ENCODE measurements at places on chromosomes 3 and 15.

DNA sequence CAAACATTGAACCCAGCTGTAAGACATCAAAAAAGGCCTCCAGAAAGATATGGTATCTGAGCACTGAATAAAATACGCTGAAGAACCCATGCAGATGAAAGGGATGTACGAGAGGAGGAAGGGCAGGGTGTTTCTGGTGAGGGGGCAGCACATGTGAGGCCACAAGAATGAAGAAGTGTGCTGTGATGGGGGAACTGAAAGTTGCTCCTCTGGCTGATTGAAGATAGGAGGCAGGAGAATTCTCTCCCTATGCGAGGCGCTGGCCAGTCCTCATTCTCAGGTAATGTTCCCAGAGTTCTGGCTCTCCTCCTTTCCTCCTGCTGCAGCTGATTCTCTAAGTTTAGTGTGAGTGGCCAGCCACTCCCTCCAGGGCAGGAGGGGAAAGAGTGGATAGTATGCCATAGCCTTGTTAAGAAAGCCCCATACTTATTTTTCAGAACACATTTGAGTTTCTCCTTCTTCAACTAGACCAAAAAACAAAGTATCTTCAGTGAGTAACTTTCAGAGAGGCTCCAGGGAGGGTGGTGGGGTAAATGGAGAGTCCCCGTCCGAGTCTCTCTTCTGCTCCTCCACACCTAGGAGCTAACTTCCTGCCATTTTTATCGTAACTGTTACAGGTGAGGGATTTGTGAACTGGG, 26.9 kb upstream of the MYO1E start:
- no peak for DNase-seq

DNA sequence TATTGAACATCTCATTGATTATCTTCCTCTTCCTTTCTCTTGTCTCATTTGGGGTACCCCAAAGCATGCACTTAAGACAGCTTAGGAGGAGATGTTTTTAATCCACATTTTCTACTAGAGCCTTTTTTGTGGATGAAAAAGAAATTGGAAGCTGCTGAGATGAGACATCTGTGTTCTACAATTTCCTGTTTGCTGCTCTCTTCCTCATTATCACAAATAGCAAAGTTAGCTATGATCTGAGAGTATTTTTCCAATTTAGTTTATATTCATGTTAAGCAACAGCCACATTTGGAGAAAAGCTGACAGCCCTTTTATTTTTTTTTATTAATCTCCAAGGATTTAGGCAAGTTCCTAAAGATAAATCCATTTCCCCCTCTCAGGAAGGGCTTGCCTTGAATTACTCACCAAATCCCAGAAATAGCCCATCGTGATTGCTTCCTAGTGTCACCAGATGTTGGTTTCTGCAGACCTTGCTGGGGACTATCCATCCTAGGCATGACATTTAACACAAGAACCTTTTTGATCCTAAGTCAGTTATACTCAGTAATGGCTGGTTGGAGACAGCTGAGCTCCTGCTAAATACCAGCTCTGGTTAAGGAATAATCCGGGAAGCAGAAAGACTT, 70.8 kb upstream of the FILIP1L start:
- no peak for DNase-seq

DNA sequence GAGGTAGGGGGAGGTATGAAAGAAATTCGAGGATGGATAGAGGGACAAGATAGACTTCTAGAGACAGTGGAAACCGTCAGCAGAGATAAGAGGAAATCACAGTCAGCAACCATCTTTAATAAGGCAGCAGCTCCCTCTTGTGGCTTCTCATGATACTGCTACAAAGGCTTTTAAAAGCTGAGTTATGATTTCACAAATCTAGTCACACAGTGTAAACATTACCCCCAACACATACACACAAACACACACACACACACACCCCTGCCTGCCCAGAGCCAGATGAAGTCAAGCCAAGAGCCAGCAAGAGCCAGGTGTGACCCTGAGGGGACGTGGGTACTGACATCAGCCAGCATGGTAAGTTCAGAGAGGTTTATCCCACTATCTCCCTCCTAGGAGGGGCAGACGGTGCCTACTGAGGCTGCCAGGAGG, 18.9 kb upstream of the TGM5 start:
- peak; percentile 6 for DNase-seq

- no peak for DNase-seq
These were observed 57.7 kb upstream of the BNIP2 start for GRCh38 chr15:59746777-59747176.

GRCh38 chr3:18713577-18713951, 288.4 kb upstream of the SATB1 start:
- DNase-seq, result no peak

DNA sequence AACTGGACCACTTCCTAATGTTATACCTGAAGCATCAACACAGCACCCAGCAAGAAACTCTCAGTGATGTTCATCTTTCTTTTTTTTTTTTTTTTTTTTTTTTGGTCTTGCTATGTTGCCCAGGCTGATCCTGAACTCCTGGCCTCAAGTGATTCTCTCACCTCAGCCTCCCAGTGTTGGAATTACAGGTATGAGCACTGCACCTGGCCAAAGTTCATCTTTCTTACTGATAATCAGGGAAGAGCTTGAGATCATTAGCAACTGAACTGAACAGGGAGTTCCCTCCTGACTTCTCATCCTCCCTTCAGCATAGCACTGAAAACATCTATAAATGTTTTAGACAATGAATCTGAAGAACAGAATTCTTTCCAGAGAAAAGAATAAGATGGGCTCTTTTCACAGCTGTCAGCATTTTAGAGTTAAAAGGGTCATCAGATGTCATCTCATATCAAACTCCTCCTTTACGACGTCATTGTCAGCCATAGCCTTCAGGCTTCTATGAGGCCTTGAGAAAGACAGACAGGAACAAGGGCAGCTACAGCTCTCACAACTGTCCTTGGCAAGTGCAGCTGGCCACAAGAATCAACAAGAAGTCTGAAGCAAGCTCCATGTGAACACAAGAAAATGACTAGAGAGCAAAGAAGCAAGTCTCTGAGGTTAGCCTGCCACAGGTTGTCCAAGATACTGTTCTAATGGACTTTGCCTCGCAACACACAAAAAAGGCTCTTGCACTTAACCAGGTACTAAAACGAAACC, 33.8 kb downstream of the SCAP start:
- no peak for DNase-seq

GRCh38 chr3:159131376-159131775, 329.5 kb downstream of the MFSD1 start:
- DNase-seq, result no peak

DNA sequence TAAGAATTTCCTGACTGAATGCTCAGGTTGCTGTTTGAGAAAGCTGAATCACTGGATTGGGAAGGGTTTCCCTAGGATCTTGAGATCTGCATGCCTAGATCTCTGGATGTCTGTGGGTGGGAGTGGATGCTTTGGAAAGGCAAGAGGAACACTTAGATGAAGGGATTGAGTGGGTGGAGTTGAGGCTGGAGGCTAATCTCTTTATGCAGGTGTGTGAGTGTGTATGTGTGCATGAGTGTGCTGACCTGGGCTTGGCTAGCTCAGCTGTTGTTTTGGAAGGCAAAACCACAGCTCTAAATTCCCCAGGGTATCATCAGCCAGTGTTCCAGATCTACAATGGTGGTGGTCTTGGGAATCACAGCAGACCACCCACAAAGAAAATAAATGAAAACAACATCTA, 60.5 kb downstream of the CLDN1 start:
- no peak for DNase-seq

DNA sequence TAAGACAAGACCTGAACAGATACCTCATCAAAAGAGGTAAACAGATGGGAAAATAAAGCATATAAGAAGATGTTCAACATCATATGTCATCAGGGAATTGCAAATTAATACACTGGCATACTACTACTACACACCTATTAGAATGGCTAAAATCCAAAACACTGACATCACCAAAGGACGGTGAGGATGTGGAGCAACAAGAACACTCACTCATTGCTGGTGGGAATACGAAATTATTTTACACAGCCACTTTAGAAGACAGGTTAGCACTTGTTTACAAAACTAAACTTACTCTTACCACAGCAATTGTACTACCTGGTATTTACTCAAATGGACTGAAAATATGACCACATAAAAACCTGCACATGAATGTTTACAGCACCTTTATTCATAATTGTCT, 119.6 kb downstream of the GSK3B start:
- no peak for DNase-seq

GRCh38 chr3:31839144-31839917, 141.7 kb downstream of the OSBPL10 start:
- no peak for DNase-seq

DNA sequence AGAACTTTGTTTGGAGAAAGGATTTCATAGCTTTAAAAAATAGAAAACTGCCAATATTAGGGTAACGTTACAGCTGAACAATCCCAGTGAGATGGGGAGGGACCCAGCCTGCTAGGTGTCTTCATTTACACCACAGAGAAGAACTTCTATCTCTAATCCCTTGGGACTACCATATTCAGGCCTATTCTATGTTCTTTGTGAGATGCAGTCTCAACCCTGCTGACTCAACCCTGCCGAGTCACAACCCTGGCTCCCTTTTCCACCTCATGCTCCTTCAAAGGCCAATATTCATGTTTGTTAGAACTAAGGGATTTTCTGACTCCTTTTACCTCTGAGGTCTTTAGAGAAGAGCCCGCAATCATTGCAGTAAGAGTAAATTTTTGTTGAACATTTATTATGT, 350.5 kb downstream of the EPHB1 start:
- DNase-seq, result no peak

- no peak for DNase-seq
These were observed at the start of gene MUC4 for GRCh38 chr3:195811756-195812155. Gene MUC4, minus strand, starts transcription at chr3:195811929. Its CDS starts 112 bp downstream, at chr3:195811817.

DNA sequence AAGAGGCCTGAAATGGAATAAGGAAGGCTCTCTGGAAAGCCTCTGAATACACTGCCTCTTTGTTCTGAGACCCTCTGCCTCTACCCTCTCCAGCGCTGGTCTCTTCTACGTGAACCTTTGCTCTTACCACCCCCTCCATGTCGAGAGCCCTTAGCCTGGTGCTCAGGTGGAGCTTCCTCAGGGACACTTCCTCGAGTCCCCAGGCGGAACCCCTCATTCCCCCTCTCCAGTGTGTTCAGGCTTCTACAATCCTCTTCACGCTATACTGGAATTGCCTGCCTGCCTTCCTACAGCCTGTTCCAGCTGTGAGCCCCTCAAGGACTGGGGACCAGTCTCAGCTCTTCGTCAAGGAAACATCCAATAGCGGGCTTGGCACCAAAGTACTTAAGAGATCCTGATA, 7.4 kb downstream of the STIMATE start:
- DNase-seq, result no peak

DNA sequence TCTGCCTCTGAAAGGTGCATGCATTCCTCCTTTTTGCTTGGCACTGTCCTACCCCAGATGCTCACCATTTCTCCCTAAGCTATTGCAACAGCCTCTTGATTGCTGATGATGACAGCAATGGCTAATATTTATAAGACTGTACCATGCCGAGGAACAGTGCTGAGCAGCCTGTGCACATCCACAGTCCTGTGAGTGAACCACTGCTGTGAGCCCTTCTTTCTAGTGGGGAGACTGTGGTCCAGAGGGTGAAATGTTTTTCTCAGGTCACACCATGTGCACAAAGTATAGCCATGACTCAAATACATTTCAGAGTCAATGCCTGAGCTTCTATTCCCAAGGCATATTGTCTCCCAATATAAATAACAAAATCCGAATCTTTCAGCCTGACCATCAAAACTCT, 231.2 kb upstream of the LRTM1 start:
- no peak for DNase-seq

DNA sequence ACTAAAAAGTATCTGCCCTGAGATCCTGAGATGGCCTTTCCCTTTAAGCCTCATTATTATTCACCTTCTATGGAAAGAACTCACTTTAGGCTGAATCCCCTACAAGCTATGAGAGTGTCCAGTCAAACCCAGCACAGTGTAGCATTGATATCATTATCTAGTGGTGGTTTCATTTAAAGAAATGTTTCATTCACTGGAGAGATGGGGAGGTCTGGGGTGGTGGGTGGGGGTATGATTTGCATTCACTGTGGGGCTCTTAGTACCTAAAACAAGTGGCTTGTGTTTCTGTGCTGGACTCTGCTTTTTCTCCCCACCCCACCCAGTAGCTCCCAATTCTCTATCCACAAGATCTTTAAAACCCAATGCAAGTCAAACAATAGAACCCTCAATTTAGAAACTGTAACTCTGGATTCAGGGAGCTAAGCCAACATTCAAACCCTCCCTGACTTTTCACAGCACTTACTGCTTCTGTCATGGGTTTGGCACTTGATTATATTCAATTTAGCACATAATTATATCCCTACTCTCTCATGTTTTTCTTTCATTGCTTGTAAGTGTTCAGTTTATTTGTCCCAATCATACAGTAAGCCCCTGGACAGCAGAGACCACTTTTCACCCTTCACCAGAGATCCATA, 310.5 kb upstream of the THBS1 start:
- DNase-seq, result no peak

GRCh38 chr3:43496740-43497375, 125.0 kb downstream of the ANO10 start:
- no peak for DNase-seq

- no peak for DNase-seq
These were observed 118.5 kb upstream of the LIPC start for GRCh38 chr15:58313304-58313703.

GRCh38 chr15:93585012-93585411, 496.0 kb upstream of the RGMA start:
- no peak for DNase-seq

GRCh38 chr15:42264795-42265194, 8.2 kb upstream of the GANC start:
- DNase-seq, result no peak

- no peak for DNase-seq
These were observed 204.2 kb downstream of the GHSR start for GRCh38 chr3:172244011-172244410.

DNA sequence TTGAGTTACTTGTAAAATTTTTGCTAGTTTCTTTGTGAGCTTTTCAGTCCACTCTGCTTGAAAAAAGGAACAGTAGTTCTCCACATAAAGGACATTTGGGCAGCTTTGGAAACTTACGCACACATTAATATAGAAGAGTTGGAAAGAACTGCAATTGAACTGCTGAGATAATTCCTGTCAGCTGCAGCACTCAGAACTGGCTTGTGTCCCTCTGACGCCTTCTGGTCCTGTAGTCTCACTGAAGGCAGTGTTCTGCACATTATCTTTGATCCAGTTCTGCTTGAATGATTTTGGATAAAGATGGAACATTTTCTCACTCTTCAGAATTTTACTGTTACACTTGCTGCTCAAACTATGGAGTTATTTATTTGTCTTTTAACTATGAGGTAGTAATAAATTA, 901.9 kb downstream of the OTOL1 start:
- no peak for DNase-seq

DNA sequence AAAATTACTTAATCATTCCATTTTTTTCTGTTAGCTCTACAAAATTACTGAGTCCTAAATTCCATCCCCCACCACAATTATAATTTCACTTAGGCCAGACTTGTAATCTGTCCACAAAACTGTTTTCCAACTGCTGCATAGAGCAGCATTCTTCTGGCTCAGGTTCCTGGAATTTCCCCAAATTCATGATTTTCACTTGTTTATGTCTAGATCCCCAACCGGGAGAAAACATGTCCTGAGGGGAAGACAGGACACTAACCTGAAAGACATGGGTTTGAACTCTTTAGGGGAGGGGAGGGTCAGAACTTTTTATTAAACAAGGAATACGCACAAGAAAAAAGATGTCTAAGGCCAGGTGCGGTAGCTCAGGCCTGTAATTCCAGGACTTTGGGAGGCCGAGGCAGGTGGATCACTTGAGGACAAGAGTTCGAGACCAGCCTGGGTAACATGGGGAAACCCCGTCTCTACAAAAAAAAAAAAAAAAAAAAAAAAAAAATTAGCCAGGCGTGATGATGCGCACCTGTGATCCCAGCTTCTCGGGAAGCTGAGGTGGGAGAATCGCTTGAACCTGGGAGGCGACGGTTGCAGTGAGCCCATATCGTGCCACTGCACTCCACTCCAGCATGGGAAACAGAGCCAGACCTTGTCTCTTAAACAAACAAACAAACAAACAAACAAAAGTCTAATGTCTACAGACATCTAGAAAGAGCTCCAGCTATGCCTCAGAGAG, 1.5 kb downstream of the ETFA start:
- no peak for DNase-seq

Data from stimulated activated CD4-positive, alpha-beta T cell treated with anti-CD3 and anti-CD28 coated beads, Interleukin-1b, Interleukin-23, amount 100 ng/mL, for 1 hour (primary cell).